ENCODE measurements at places on chromosomes 16 and 17.

- no peak overlapping the region for H3K27ac ChIP-seq
- H3K4me1 ChIP-seq = no peaks in the 10 kb centered on the region
- H3K36me3 ChIP-seq = no peaks in the 10 kb centered on the region
- no peak overlapping the region for H3K4me3 ChIP-seq
- no peak for DNase-seq
- H3K27me3 ChIP-seq = no peaks in the 10 kb centered on the region
Observed at GRCh38 chr17:67647482-67647881, 70.3 kb upstream of the NOL11 start.

DNA sequence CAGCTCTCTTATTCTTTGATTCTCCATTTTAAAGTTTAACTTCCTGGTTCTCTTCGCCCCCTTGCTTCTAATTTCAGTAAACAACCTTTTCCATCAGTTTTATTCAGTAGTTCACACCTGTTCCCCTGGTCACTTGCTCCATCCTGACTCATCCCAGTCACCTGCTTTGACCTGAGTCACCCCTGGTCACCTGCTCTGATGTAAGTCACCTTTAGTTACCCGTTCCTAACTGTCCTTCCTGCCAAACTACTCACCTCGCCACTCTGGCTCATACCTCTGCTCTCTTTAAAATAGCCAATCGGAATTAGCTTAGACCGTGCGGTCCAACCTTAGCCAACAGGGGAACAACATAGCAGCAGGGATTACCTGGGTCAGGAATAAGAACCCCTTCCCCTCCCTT, 4.7 kb upstream of the NLRC5 start:
- no peaks in the 10 kb centered on the region for H3K27me3 ChIP-seq
- H3K27ac ChIP-seq = no peak overlapping the region
- peaks cover 9% of the 10 kb centered on the region for H3K4me1 ChIP-seq
- H3K36me3 ChIP-seq = no peaks in the 10 kb centered on the region
- no peak for DNase-seq

DNA sequence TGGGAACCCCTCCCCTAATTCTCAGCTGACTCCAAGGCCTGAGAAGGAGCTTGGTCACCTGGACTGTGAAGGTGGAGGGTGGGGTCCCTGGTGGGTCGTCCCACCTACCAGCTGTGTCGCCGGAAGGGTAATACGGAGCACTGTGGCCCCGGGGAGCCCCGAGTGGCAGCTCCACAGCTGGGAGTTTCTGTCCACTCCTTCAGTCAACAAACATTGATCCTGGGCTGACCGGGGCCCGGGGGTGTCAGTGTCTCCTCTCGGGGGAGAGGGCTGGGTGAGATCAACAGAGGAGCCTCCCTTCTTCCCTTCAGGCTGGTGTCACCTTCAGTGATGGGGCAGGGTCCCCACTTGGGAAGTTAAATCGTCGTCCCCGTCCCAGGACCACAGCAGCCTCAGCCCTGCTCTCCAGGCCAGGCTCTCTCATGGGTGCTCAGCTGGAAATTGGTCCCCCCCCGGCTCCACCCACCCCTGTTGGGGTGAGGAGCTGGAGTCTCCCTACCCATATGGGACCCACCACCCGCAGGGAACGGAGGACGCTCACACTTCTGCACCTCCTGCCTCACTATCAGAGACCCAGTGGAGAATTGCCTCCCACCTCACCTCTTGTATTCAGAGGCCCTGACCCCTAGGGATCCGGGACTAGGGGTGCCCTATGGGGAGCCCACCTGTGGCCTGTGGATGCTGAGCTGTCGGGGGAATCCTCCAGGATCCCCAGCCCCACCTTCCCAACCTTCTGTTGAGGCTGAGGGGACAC, 1.9 kb downstream of the GCGR start:
- H3K4me1 ChIP-seq = no peaks in the 10 kb centered on the region
- H3K27me3 ChIP-seq = no peaks in the 10 kb centered on the region
- no peak overlapping the region for H3K27ac ChIP-seq
- H3K36me3 ChIP-seq = no peaks in the 10 kb centered on the region
- no peak overlapping the region for H3K4me3 ChIP-seq

GRCh38 chr17:17229416-17230384, 7.3 kb downstream of the FLCN start:
- H3K27me3 ChIP-seq = no peaks in the 10 kb centered on the region
- peaks cover 83% of the 10 kb centered on the region for H3K36me3 ChIP-seq
- H3K27ac ChIP-seq = no peak overlapping the region
- DNase-seq = no peak
- H3K4me3 ChIP-seq = no peak overlapping the region

GRCh38 chr17:36938566-36939051, 1.3 kb downstream of the LHX1 start:
- H3K36me3 ChIP-seq = no peaks in the 10 kb centered on the region
- peaks cover 32% of the 10 kb centered on the region for H3K4me1 ChIP-seq
- H3K27me3 ChIP-seq = peaks cover 97% of the 10 kb centered on the region
- H3K4me3 ChIP-seq = no peak overlapping the region

GRCh38 chr16:81499576-81500380, 55.2 kb downstream of the CMIP start:
- no peak for DNase-seq
- no peaks in the 10 kb centered on the region for H3K27me3 ChIP-seq
- no peak overlapping the region for H3K27ac ChIP-seq
- H3K4me1 ChIP-seq = peaks cover 14% of the 10 kb centered on the region
- no peaks in the 10 kb centered on the region for H3K36me3 ChIP-seq

GRCh38 chr17:17343896-17344506, 40.8 kb downstream of the NT5M start:
- no peaks in the 10 kb centered on the region for H3K36me3 ChIP-seq
- no peak overlapping the region for H3K27ac ChIP-seq
- no peaks in the 10 kb centered on the region for H3K27me3 ChIP-seq
- peak; percentile 36 for DNase-seq
- no peaks in the 10 kb centered on the region for H3K4me1 ChIP-seq
- H3K4me3 ChIP-seq = no peak overlapping the region

GRCh38 chr16:87248714-87249113, 68.5 kb downstream of the C16orf95 start:
- no peak overlapping the region for H3K4me3 ChIP-seq
- no peak for DNase-seq
- H3K4me1 ChIP-seq = no peaks in the 10 kb centered on the region
- H3K27ac ChIP-seq = no peak overlapping the region

GRCh38 chr16:89319886-89320781, 102.6 kb downstream of the ZNF778 start:
- no peaks in the 10 kb centered on the region for H3K27me3 ChIP-seq
- H3K27ac ChIP-seq = peak overlapping the region; percentile 52

DNA sequence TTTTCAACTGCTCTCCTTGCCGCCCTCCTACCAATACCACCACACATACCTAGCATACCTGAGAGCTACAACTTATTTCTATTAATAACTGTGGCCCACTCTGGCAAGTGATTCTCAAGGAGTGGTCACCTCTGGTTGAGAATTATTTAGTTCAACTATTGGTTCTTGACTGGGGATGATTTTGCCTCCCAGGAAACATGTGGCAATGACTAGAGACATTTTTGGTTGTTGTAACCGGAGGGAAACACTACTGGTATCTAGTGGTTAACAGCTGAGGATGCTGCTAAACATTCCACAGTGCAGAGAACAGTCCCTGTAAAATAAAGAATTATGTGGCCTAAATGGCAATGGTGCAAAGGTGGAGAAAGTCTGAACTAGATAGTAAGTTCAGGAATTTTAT, 96.7 kb downstream of the TRIM37 start:
- no peak overlapping the region for H3K4me3 ChIP-seq
- H3K27me3 ChIP-seq = no peaks in the 10 kb centered on the region
- no peaks in the 10 kb centered on the region for H3K36me3 ChIP-seq
- no peak overlapping the region for H3K27ac ChIP-seq
- H3K4me1 ChIP-seq = no peaks in the 10 kb centered on the region

GRCh38 chr16:25033852-25034251, 18.7 kb upstream of the ARHGAP17 start:
- no peaks in the 10 kb centered on the region for H3K27me3 ChIP-seq
- H3K4me1 ChIP-seq = peaks cover 21% of the 10 kb centered on the region
- no peak overlapping the region for H3K27ac ChIP-seq
- no peaks in the 10 kb centered on the region for H3K36me3 ChIP-seq

- H3K4me1 ChIP-seq = peaks cover 3% of the 10 kb centered on the region
- H3K27me3 ChIP-seq = no peaks in the 10 kb centered on the region
- peak overlapping the region; percentile 97 for H3K27ac ChIP-seq
Observed at GRCh38 chr17:51261024-51261963, 948 bp downstream of the UTP18 start.

DNA sequence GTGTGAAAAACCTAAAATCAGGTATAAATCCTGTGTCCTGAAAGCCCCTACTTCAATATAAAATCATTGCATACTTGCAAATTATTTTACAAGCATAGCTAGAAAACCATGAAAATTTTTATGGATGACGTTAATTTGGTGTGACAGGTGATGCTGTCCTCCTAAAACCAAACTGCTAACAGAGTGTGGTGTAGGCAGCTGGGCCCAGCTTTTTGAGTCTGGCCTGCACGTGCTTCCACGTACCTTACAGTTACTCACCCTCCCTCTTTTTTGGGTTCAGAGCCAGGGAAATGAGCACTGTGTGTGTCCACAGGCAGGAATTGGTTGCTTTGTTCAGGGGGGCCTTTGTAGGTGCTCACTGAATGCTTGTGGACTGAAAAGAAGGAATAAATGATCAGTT, 36.4 kb downstream of the CLEC16A start:
- no peak for DNase-seq
- no peaks in the 10 kb centered on the region for H3K27me3 ChIP-seq
- peak overlapping the region; percentile 68 for H3K27ac ChIP-seq
- no peak overlapping the region for H3K4me3 ChIP-seq
- no peaks in the 10 kb centered on the region for H3K4me1 ChIP-seq
- no peaks in the 10 kb centered on the region for H3K36me3 ChIP-seq

All from Peyer's patch (tissue), 4 donors.